ENCODE measurements at places on chromosomes 5 and 9.
A peak's percentile ranks its signal among the peaks of the same experiment; 100 is the strongest.

DNA sequence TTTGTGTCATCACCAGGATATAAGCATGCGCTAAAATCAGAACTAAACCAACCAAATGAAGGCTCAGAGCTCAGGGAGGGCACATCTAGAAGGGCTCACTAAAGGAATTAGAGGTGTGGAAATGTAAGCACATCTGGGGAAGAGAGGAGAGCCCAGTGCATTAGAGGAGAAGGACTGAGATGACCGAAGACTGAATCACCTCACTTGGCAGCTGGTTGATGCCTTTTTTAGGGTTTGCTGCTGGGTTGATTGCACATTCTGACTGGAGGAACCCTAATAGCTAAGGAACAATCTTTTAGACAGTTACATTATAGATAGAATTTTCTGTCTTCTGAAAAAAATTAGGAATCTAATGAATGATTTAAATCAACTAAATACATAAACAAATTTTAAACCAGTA lies 8.2 kb upstream of the IFNA21 start:
- DNase-seq, result no peak

DNA sequence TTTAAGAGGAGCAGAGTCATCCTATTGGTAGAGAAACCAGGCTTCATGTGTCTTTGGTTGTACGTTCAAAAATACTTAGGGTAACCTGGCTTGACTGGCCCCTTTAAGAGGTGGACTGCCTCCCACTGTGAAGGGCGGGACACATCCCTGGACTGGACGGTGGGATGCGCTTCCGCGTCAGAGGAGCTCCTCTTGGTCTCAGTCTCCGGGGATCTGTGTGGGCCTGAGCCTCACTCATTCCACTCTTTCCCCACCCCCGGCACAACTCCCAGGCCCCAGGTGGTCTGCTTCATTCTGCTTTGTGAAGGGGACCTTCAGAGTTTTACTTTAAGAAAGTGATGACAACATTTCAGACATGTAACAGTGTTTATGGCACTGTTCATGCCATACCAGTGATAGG lies 601.1 kb downstream of the IRX1 start:
- no peak for DNase-seq

DNA sequence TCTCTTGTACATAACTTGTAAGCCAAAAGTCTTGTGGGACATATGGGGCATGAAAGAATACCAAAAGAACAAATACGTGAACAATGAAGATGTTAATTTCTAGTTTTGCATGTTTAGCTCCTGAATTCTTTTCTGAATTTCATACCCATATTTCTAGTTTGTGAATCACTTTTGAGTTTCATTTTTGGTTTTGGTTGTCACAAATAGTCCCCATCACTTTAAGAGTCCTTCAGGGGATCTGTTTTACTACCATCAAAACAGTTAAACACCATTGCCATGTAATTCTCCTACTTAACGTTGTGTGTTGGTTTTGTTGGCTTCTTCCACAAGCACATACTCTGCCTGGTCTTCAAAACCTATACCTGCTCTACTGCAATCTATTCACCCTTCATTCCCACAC lies 27.0 kb downstream of the VCAN start:
- DNase-seq, result no peak

DNA sequence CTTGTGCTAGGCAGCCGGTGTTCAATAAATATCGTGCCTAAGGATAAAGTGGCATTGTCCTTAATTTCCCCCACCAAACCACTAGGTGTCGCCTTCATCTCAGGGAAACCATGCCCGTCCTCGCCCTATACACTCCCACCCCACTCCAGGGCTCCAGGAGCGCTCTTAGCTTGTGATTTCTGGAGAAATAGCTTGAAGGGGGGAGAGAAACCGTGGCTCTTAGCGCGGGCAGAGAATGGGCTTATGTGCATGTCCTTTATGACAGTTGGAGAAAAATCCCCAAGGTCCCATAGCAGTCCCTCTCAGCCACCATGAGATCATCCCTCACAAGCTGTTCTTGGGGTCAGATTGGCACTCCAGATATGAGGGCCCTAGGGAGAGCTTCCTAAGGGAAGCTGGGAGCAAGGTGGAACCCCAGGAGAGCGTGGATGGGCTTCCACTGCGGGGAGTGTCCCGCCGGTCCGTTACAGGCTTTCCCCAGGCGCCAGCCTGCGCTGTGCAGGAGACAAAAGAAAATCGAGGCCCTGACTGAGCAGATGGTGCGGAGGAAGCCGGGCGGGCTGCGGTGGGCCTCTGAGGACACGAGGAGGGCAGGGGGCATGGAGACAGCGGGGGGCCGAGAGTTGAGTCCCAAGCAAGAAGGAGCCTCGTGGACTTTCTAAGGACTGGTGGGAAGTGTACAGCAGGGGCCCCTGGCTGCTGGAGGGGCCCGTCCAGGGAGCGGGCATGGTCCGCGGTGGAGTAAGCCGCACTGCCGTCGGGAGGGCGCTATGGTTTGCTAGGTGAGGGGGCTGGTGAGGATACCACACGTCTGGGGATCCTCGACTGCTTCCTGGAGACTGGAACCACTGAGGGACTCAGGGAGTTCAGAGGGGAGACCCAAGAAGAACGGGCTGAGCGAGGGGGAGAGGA lies 750 bp upstream of the NPR2 start:
- no peak for DNase-seq

GRCh38 chr5:172727551-172727950 lies 43.4 kb downstream of the DUSP1 start:
- no peak for DNase-seq

GRCh38 chr9:117412006-117412715 lies 2.7 kb downstream of the ASTN2 start:
- no peak for DNase-seq

DNA sequence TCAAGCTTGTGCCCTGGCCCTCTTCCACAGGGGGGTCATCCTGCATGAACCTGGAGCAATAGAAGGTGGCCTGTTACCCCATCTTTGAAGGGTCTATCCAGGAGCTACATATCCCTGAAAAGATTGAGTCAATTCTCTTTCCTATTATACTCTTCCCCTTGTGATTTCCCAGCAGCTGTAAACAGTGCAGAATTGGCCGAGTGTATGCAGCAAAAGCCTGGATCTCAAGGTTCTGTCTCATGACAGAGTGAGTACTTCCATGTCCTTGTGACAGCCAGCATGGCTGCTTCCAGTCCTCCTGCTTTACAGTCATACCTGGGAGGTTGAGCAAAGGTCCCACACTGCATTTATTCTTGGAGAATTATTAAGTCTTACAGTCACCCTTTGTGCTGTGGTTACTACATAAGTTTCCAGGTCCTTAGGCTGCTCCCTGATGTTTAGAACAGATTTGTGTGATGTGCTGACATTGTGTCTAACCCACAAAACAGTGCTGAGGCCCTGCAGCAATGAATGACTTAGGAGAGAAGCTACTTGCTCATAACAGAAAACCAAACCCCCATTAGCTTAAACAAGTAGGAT lies 67.5 kb downstream of the NREP start:
- DNase-seq, result no peak

DNA sequence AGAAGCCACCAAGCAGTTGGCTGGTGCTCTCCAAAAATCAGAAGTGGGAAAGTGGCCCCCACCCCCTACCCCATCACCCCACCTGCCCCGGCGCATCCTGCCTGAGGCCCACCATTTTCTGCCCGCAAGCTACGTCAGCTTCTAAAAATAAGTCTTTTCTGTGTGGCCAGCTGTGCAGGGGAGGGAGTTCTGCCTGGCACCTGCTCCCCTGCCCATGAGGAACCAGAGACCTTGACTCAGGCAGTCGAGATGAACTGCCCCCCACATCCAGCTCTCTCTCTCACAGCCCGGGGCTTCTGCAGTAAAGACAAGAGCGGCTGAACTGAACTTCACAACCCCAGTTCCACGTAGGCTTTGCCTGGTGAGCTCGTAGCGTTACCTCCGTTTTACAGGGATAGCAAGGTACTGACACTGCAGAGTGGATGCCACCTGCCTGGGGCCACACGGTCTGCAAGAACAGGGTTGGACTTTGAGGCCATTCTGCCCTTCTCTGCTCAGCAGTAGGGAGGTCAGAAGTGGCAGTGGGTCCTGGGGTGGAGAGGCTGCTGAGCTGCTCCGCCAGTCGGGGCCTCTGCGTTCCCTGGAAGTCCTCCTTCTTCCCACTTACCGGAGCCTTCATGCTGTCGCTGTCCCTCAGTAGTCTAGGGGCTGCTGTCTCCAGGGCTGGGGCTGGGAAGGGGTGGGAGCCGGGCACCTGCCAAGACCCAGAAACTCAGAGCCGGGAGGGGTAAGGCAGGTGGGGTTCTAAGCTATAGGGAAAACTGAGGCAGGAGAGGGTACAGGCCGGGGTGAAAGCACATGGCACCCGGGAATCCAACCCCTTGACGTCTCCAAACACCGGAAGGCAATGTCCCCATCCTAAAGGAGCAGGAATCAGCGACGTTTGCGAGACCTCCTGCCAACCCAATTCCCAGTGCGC lies 781 bp downstream of the ST6GALNAC4 start:
- no peak for DNase-seq

DNA sequence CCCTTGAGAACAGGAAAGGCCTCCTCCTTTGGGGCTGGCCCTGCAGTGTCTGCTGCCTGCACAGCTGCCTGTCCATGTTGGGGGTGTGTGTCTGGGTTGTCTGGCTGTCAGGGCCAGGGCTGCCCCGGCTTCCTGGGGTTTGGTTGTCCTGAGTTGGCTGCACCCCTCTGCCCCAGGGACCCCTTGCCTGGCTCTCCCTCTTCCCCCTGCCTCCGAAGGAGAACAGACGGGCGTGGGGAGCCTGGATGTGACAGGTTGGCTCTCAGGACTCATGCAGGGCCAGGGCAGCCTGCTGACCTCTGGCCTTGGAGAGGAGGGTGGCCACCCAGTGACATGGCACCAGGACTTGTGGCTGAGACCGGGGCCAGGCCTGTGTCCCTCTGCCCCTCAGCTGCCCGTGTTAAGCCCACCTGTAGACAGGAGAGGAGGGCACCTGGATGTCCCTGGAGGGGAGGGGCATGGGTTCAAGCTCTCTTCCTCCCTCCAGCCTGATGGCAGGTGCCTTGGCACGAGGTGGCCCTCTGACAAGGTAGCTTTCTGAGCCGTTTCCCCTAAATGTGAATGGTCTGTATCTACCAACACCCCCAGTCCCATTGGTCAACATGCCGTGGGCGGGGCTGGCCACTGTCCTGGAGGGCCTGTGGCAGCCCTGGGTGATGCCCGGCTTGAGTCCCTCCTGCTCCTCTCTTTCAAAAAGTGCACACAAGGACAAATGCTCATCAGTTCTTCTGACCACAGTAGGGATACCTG lies 34.9 kb downstream of the WNK2 start:
- DNase-seq, result no peak

- no peak for DNase-seq
Observed at GRCh38 chr5:134079748-134080581, 34.5 kb upstream of the TCF7 start.

- DNase-seq, result no peak
Observed at GRCh38 chr9:18499980-18500379, 26.0 kb downstream of the ADAMTSL1 start.

GRCh38 chr9:132369421-132369820 lies 14.6 kb upstream of the SETX start:
- DNase-seq, result no peak

- DNase-seq, result peak; percentile 84
Observed at GRCh38 chr9:133945314-133945975, 46.7 kb downstream of the VAV2 start.

- DNase-seq, result no peak
Observed at GRCh38 chr5:33491941-33492340, 51.2 kb downstream of the TARS1 start.

- DNase-seq, result no peak
Observed at GRCh38 chr9:16501726-16502125, 368.7 kb downstream of the BNC2 start.

GRCh38 chr5:40121236-40121635 lies 558.5 kb upstream of the PTGER4 start:
- DNase-seq, result no peak

DNA sequence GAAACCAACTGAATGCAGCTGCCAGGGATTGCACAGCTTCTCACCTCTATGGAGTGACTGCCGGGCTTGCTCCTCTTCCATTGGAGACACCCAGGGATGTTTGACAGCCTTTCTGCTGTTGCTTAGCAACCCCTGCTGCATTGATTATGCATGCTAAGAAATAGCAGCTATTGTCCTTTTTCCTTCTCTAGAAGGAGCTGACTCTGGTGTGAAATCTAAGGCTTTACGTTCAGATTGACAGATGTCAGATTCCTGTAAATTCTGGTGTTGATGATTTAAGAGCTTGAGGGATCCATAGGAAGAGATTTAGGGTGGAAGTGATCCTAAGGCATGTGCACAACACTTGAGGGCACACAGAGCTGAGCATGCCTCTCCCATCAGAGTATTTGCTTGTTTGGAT lies 267.7 kb downstream of the NTRK2 start:
- DNase-seq, result no peak

- no peak for DNase-seq
Observed at GRCh38 chr5:76888733-76889300, 39.0 kb downstream of the S100Z start.
